RWPE1 (cell line): ENCODE measurements at places on chromosomes 2 and 18.

- DNase-seq, result no peak
Observed at GRCh38 chr2:64404743-64405142, 49.2 kb upstream of the LGALSL start.

GRCh38 chr2:28398101-28398834 lies 5.6 kb downstream of the FOSL2 start:
- DNase-seq, result no peak

- DNase-seq, result no peak
Observed at GRCh38 chr2:236113425-236113824, 54.8 kb downstream of the GBX2 start.

GRCh38 chr2:24543252-24543651 lies 52.2 kb downstream of the NCOA1 start:
- DNase-seq, result no peak

GRCh38 chr2:168632709-168633121 lies 169.7 kb upstream of the NOSTRIN start:
- no peak for DNase-seq

GRCh38 chr2:127072970-127073369 lies 34.0 kb downstream of the BIN1 start:
- no peak for DNase-seq

- DNase-seq, result no peak
Observed at GRCh38 chr2:12071318-12071717, 324.9 kb downstream of the LPIN1 start.

DNA sequence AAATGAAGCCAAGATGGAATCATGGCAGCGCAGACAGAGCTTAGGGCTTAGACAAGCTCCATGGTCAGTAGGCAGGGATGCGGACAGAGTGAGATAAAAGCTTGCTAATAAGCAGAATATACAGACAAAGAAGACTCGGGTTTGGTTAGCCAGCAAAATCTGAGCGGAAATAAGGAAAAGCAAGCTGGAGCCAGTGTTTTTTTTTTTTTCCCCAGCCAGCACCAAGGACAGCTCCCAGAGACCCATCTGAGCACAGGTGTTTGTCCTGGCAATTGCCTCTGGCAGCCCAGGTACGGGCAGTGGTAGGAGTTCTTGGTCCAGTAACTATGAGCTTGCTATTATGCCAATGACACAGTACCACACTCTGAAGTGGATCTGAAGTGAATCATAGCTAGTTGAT lies 187.6 kb downstream of the ADCYAP1 start:
- DNase-seq, result peak; percentile 15

DNA sequence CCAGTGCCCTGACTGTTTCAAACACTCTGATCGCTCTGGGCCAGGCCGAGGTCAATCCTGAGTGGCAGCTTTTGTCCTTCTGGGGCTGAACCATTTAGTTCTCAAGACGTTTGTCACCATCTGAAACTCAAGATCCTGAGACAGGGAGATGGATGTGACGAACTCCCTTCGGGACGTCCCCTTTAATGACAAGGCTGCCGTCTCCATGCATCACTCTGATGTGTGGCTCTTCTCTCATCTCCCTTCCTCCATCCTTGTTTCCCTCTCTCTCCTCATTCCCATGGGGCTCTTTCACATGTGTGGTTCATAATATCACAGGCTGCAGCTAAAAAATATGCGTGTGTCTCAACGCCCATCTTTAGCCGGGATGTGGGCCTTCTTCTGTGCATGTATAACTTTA lies 189.6 kb downstream of the DNER start:
- DNase-seq, result no peak

DNA sequence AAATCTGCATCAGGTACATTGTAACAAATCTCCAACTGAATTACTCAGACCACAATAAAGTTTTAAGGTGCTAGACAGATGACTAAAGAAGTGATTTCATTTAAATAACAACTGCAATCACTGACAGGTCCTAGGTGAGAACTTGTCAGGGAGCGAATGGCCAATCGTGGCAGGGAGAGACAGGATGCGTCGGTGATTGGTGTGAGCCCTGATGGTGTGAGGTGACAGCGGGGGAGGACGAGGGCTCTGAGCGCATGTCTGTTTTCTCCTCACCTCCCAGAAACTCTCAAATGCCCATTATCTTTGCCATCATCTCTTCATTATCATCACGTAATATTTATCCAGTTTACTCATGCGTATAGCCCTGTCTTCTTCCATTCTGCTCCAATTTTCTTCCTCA lies 207.9 kb upstream of the LYPD1 start:
- no peak for DNase-seq

- DNase-seq, result no peak
Observed at GRCh38 chr2:241351640-241352031, 4.4 kb upstream of the FARP2 start.

- DNase-seq, result no peak
Observed at GRCh38 chr2:26559556-26559955, 81.6 kb downstream of the CIB4 start.

DNA sequence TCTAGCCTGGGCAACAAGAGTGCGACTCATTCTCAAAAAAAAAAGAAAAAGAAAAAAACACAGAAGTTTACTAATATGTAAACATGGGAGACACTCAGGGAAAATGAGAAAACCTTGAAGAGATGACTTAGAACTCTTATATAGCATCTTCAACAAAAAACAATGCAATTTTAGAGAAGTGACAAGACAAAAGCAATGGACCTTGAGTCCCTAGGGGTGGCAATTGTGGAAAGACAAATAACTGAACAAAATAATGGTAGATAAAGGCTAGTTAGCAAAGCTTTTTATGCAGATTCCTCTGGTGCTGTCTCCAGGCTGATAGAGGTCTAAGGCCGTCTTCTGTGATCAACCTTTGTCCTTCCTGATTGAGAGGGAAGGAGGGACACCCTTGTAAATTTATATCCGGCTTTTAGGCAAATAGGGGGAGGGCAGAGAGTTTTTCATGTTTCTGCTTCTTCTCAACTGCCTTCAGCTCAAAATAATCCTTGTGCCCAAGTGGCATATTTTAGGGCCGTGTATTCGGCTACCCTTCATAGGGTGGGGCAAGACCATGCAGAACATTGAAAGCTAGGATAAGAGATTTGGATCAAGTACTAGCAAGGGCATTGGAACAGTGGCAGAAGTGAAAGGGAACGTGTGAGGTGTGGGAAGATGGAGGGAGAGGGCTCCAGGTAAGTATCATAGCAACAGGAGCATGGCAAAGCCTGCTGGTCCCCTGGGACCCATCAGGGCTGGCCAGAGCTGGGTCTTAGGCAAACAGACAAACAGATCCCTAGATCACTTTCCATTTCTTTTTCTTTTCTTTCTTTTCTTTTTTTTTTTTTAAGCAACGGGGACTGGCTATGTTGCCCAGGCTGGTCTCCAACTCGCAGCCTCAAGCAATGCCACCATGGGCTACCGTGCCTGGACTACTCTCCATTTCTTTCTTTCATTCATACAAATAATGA lies 116.2 kb upstream of the STPG4 start:
- no peak for DNase-seq

- no peak for DNase-seq
Observed at GRCh38 chr2:141027221-141027620, 1103.6 kb downstream of the LRP1B start.

DNA sequence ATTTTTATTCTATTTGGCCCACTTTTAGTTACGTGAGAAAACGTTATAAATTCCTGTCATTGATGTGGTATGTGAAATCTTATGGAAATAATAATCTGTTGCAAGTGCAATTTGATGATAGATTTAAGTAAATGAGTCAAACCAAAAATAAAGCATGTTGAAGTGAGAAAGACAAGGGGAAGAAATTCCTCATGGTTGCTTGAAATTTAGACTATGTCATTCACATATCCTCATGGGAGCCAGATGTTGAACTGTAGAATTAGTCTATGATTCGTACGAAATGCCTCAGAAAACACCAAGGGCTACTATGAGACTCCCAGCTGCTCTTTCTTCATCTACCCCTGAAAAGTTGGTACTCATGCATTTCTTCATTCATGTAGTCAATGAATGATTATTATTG lies 55.7 kb downstream of the KLHL14 start:
- DNase-seq, result no peak

GRCh38 chr2:67471681-67472080 lies 74.5 kb downstream of the ETAA1 start:
- no peak for DNase-seq

- DNase-seq, result no peak
Observed at GRCh38 chr2:218985325-218986091, 524 bp upstream of the FEV start.

DNA sequence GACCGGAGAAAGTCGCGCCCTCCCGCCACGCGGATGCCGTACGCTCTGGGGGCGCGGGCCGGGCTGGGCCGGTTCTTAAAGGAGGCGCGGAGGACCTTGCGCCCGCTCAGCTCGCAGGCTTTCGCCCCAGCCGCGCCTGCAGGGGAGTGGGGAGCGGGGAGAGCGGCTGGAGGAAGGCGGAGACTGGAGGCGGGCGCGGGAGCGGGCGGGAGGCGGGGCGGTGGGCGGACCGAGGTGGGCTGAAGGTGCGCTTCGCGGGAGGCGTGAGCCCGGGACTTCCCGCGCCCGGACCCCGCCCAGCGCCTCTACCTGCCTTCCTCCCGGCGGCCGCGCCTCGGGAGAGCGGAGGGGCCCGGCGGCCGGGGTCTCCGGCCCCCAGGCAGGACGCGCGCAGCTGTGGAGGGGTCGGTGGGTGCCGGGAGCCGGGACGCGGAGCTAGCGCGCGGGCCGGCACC lies at the start of gene ADRA2B:
ADRA2B (minus strand) TSS at position 148 of the 455 bp plus-strand sequence. CDS start 422 bp downstream, outside the sequence.
- DNase-seq, result peak; percentile 74

DNA sequence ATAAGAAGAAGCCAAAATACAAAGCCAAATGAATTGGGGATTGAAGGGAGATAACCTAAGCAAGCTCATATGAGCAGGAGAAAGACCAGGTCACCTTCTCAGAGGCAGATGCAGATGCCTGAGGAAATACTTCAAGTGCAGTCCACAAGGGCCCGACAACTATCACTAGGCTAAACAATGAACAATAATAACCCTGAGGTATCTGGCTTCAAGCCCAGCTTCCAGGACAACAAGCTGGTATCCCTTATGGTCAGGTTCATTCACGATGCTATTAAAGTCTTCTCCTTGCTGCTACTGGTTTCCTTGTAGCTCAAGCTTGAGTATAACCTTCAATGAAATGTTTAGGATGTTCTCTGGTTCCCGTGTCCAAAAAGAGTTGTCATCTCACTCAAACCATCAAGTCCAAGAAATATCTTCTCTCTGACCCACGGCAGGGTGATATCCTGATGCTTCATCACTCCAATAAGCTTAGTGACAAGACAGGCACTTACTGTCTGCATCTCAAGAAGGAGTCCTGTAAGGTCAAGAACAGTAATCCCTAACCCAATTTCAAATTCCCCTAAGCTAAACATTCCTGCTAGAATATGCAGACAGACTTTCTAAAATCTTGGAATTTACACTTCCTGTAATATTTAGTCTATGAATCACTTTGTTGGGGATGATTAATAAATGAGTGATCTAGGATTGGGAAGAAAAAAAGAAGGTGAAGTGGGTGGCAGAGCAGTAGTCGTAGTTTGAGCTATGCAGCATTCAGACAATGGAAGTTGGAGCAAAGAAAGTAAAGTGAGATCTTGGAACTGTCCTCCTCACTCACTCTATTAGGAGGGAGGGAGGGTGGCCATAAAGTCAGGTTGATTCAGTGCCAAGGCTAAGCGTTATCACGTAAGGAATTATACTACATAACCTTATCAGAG lies 33.1 kb downstream of the CHN1 start:
- peak; percentile 77 for DNase-seq

DNA sequence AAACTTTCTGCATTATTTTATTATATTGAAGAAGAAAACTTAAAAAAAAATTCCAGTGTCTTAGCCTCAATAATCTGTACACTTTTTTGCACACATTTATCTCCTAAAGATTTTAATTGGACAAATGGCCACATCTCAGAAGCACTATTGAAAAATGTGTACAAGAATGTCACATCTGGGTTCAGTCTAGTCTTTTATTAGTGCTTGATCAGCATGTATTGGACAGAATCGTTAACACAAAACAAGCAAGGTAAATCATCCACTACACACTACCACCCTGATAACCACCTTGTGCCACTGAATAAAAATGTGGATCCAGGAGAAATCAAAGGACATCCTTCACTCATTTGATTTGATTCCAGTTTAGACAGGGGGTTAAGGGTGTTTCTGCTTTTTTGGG lies 554.8 kb downstream of the ARHGAP15 start:
- DNase-seq, result no peak

DNA sequence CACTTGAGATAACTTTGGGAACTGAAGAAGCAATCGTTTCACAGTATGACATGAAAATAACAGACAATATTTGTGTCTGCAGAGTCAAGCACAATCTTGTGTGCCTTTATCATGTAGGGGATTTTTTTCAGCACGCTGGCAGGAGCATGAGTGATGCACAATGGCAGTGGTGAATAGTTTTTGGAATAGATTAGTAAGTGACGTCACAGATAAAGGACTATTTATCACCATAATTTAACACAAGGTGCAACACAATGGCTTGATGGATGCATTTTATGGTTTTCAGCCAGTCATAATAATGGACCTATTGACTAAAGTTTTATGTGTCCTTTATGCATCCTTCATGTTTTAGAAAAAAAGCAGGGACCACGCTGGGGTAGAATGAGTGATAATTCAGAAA lies 559.8 kb upstream of the FANCL start:
- no peak for DNase-seq

DNA sequence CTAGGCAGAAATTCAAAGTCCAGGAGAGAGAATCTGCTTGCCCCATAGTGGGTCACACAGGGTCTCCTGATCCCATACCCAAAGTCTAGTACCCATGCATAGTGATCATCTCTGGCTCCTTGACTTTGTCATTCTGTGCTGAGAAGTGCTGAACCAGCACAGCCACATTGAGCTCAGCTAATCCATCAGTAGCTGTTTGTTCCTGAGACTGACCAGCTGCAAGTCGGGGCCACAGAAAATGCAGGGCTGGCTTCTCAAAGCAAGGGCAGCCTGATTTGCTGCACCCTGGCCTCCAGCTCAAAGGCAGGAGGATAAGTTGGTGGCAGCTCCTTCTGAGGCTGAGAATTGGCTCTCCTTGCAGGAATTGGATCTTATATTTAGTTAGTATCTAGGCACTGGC lies 72.2 kb downstream of the LYPD1 start:
- DNase-seq, result no peak

DNA sequence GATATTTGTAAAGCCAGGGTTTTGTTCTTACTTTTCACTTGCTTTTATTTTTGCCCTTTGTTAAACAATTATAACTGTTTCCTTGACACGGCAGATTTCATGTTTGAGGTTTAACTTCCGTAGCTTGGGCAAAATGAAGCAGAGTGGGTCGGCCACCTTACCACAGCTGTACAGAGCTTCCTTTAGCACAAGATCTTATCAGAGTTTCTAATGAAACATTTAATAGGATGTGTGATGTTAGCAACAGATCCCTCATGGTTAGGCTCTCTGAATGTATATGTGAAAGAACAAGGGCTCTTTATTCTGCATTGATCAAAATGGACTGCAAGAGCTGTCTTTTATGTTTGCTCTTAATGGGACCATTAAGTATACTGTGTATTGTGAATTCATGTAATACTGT lies 22.3 kb downstream of the RNF125 start:
- DNase-seq, result no peak

- DNase-seq, result no peak
Observed at GRCh38 chr2:201644001-201644400, 698 bp upstream of the TMEM237 start.

DNA sequence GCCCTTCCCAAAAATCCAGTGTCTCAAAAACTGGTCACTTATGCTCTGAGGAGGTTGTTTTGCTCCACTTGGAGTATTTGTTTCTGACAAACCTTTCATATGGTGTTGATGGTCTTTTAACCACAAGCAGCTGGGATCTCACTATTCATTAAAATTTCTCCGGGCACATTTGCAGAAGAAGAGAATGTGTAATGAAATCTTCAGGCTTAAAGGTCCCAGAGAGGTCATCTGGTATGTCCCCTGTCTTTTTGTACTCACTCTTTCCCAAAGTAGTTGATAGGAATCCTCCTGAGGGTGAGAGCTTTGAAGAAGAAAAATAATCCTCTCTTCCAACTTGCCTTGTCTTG lies 430.8 kb downstream of the SETBP1 start:
- DNase-seq, result no peak
